DMS53 (cell line): ENCODE measurements at places on chromosomes 4 and X.
A peak's percentile ranks its signal among the peaks of the same experiment; 100 is the strongest.

DNA sequence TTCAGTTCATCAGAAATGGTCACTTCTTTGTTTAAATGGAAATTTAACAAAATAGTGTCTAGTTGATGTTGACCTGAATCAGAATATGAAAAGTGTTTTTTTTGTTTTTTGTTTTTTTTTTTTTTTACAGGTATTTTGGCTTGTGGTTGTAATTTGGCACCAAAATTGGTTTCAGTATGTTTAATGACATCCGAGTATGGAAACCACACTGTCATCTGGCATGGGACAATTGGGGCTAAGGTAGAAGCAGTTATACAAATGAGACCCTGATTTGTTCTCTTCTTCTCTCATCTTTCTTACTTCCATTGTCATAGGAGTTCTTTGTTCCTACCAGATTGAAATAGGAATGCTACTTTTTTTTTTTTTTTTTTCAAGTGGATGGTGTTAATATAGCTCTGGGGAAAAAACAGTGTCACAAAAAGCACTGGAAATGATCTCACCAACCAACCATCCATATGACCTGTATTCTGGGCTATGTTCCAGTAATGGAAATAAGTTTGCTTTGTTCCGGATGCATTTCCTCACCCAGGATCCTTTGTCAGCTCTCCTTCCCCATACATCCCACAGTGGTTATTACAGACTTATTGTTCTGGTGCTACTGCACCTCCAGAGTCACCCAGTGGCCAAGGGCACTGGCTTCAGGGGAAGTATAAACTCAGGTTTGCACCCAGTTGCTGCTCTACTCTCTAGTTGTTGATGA, 95.8 kb downstream of the ATXN3L start:
- peak; percentile 73 for DNase-seq

DNA sequence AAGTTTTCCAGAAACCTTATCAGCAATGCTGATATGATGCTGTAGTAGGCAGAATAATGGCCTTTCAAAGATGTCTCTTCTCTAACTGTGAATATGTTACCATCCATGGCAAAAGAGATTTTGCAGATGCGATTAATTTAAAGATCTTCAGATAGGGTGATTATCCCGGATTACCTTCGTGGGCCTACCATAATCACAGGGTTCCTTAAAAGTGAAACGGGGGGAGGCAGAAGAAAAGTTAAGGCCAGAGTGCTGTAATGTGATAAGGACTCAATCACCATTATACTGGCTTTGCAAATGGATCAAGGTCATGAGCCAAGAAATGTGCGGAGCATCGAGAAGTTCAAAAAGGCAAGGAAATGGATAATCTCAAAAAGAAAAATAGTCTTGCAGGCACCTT, 459.6 kb downstream of the CCSER1 start:
- DNase-seq = no peak

DNA sequence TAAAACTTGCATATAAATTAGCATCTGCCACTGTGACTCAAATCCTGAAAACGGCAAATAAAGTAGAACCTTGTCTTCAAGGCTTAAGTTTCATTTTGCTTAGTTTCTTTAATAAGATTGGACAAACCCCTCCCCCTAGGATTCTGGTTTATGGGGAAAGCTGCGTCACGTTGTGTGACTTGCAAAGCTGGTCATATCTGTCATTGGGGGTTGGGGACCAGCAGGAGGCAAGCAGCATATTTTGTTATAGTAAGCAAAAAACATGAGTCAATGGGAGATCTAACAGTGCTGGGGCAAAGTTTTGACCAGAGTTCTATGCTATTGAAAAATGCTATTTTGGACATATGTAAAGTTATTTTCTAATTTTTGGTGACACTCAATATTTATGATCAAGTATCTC, 407.3 kb downstream of the PCDH18 start:
- DNase-seq = peak; percentile 77

- peak; percentile 15 for DNase-seq
Observed at GRCh38 chr4:116736756-116737155, 348.6 kb downstream of the TRAM1L1 start.

DNA sequence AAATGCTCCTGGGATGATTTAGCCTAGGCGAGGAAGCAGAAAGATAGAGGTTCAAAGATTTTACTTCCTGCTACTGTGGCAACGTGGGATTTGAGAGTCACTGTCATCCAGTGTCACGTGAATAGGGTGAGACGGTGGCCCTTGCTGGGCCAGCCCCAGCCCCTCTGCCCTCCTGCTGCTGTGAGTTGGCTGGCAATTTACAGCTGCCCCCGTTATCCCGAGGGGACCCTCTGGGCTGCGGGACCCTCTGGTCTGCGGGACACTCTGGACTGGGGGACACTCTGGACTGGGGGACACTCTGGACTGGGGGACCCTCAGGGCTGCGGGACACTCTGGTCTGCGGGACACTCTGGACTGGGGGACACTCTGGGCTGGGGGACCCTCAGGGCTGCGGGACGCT, 765.4 kb downstream of the TRIML1 start:
- DNase-seq = peak; percentile 50

DNA sequence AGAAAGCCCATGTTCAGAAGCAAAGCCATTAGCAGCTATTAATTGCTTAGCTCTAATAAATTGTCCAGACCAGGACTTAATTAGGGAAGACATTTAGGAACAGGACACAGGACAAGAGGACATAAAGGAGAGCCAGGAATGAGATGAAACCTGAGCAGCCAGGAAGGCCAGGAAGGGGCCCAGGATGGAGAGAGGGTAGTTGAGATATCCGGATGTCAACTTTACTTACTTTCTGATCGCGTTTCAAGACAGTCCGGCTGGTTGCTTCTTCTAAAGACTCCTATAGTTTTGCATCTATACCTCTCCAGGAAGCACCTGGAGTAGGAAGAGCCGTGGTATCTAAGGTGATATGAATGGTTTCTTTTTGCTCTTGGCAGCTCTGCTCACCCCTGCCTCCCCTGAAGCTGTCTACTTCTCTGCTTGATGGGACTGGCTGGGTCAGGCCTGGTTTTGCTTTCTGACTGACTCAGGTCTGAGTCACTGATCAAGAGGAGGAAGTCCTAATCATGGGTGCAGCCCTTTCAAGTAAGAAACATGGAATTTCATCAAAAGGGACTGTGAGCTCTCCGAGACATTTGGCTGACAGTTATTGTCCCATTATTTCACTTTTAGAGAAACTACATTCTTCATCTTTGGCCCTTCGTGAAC, 733.3 kb downstream of the RPA4 start:
- peak; percentile 65 for DNase-seq

GRCh38 chrX:40099055-40099958, 1.5 kb upstream of the BCOR start:
- peak; percentile 84 for DNase-seq

- no peak for DNase-seq
Observed at GRCh38 chr4:118018381-118019145, 15.7 kb upstream of the NDST3 start.

DNA sequence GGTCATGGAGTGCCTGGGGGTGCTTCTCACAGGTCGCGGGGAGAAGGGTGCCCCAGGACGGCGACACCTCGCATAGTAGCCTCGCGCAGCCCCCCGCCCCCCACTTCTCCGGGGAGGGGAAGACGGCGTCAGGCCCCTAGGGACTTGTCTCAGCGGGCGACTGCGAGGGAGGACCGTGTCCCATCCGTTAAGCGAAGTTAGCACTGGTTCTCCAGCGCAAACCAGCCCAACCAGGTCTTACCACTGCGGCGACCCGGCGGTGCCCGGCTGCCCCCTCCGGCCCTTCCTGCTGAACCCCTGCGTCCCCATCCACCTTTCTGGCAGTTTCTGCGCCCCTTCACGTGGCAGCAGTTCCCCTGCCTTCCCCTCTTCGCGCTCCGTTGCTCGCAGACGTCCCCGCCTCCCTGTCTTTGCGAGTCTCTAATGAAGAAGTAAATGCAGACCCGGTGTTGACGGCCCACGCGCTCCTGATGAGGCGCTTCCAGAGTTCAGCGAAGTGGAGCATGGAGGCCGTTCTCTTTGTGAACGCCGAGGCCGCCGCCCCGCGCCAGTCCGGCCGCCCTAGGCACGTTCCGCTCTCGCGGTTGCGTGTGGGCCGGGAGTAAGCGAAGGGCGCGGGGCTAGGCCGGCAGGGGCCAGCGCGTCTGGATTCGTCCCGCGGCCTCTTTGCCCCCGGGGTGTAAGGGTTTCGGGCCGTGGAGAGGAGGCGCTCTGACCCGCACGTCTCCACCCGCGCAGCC, 3.0 kb downstream of the SLIT2 start:
- DNase-seq = peak; percentile 65

- no peak for DNase-seq
Observed at GRCh38 chrX:21905953-21906352, 34.6 kb upstream of the SMS start.

DNA sequence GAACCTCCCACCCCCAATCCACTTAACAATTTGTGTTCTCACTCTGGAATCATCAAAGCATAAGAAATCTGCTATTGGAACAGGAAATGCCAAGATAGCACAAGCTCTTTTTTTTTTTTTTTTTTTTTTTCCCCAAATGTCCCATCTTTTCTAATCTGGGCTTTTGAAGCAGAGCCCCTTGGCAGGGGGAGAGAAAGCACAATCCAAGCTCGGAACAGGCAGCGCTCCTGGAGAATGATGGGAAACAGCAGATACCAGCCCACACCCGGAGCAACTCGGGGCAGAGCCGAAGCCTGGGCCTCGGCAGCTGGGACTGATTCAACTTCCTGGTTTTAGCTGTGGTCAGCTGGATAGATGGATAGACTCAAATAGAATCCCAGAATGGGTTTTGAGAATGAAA, 235.1 kb downstream of the QDPR start:
- peak; percentile 8 for DNase-seq

- DNase-seq = no peak
Observed at GRCh38 chr4:38113132-38113531, 152.9 kb downstream of the PTTG2 start.

DNA sequence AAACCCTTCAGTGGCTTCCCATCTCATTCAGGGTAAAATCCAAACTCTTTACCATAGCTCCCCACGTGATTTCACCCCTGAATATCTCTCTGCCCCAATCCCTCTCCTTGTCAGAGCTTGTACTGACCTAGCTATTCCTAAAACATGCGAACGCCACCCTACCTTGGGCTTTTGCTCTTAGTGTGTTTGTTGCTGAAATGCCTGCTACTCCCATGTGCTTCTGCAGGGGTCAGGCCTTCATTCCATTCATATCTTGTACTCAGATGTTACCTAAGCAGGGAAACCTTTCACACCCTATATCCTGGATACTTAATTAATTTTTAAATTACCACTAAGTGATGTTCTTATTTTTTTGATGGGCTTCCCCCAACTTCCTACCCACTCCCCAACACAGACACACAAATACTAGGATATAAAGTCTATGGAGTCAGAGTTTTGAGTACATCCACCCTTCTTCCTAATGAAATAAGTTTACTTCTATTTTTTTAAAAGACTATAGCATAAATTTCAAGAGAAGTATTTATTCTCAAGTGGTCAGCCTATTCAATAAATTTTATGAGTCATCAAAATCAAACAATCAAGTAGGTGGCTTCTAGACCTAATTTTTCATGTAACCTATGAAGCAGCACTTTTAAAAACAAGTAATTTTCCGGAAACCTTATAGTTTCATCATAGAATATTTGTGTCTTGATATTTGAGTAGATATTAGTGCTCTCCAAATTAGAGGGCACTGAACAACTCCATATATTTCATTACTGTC, 189.4 kb downstream of the RAPGEF2 start:
- DNase-seq = peak; percentile 36

DNA sequence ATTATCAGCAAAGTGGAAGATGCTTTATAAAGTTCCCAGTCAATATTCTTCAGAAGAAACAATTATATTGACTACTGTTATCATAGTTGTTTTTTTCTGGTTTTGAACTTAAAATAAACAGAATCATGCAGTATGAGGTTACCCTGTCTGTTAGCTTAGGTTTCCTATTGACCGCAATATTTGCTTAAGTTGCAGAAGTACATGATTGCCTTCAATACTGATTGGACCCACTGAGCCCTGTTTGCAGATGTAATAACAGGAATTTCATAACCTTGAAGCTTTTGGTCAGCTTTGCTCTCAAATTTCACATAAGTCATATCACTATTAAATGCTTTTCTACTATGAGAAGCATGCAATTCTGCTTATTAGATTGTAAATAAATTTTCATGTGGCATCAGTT, 229.1 kb upstream of the FSTL5 start:
- DNase-seq = peak; percentile 84

DNA sequence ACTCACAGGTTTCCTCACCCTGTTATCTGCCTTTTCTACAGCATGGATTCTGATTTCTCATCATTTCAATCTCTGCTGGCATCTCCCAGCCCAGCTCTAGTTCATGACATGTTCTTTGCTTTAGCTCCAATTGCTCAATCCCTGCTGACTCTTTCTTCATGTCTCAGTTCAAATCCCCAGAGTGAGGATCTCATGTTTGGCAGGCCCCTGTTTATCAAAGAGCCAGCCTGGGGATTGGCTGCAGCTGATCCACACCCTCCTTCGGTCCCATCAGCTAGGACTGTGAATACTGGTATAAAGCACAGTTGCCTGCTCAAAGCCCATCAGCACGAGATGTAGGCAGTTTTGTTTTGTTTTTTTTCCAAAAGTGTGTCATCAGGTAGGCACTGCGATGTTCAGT, 14.4 kb upstream of the CC2D2A start:
- DNase-seq = no peak
